ENCODE measurements at places on chromosomes 1 and 21.

DNA sequence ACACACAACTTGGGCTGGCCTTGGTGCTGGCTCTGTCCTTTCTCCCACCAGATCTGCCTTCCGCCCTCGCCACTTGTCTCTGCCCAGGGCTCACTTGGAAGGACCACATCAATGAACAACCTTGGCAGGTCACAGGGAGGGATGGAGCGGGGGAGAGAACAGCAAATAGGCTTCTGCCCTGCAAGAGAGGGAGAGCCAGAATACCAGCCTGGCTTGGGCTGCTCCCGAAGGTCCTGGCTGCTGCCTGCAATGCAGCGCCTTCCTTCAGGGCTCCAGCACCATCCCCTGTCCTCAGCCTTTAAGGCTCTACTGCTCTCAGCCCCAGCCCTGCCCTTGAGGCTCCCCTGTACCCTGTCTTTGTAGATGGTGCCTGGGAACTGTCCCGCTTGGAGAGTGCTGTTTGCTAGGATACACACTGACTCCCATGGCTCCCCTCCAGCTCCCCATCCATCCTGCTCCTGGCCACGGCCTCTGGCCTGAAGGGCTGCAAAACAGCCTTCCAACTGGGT lies 43.8 kb downstream of the HIVEP3 start:
- DNase-seq, result no peak

- no peak for DNase-seq
Measured at GRCh38 chr1:205665201-205666045, 14.9 kb downstream of the SLC45A3 start.

GRCh38 chr1:26721669-26722355 lies 26.0 kb downstream of the ARID1A start:
- no peak for DNase-seq

GRCh38 chr1:15417059-15417934 lies 7.6 kb downstream of the EFHD2 start:
- no peak for DNase-seq

- no peak for DNase-seq
Measured at GRCh38 chr1:112729909-112730308, 14.8 kb upstream of the PPM1J start.

DNA sequence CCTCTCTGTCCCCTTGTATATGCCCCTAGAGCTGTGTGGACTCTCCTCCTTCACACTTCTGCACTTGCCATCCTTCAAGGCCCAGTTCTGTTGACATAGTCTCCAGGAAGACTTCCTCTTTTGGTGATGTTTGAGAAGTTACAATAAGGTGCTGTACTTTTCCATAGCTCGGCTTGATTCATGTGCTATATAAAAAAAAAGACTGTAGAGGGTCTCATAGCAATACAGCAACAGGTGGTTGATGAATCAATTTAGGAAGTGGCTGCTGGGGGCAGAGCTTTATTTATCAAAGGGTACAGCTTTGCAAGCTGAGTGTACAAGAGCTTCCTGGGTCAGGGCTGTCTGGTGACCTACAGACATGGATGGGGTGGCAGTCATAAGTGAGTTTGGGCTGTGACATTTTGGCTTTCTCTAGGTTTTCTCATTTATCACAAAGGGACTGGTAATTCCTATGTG lies 102.7 kb downstream of the RUNX1 start:
- DNase-seq, result no peak

GRCh38 chr1:59271561-59272260 lies 25.2 kb upstream of the FGGY start:
- DNase-seq, result no peak

DNA sequence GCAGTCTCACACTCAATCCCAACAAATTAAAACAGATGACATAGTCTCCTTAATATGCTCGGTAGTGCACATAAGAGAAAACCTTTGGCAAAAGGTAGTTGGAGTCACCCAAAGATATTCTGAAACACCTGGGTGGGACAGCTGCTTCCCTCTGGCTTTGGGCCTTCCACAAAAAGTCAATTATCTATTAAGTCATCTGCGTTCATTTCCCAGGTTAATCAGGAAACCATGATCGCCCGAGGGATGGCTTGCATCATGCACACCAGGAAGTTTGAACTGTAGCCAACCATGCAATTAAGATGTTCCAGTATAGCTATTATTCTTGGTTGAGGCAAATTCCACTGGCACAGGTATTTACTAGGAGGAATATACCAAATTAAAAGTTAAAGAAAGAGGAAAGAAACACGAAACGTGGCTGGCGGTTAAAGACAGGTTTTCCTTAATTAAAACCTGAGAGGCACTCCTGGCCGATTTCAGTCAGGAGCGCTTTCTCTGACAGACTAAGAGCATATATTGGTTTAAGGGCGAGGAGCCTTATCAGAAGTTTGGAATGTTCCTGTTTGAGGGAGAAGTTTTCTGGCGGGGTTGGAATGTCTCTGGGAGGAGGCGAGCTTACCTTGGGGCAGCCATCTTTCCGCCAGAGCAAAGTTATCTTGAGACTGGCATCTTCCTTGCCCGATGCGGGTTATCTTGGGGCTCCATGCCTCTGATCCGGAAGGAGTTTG lies 19.9 kb downstream of the CLDN17 start:
- no peak for DNase-seq

- DNase-seq, result no peak
Measured at GRCh38 chr1:55309786-55310504, 94.8 kb upstream of the USP24 start.

DNA sequence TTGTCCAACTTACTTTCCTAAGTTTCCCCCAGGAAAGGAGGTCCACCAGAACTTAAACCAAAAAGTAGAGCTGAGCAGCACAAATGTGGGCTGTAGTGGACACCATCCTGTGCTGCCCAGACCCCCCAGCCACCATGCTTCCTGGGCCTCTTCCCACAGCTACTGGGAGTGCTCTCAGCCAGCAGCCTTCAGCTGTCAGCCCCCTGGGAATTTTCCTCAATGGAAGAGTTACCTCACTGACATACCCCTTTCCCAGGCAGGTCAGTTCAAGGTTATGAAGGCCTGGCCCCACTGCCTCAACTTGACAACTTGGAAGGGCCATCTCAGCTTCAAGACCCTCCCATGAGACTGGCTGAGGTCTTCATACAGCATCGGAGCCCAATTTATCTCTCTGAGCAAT lies 47.7 kb downstream of the CDCP2 start:
- DNase-seq, result no peak

GRCh38 chr1:186326009-186326408 lies 49.0 kb downstream of the TPR start:
- DNase-seq, result no peak

DNA sequence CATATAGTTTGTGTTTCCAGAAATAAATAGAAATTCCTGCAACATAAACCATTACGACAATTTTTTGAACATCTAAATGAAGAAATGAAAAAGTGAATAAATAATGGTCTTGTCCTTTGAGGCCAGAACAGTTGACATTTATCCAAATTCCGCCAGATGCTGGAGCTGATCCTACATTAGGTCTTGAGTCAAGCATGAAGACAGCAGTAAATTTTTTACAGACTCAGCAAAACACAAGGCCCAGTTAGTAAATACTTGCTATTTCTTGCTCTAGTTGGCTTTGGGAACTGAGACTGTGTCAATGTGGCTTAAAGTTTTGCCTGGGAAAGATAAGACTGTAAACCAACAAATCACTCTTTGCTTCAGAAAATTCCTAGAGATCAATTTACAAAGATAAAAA lies 540.1 kb upstream of the RGS18 start:
- DNase-seq, result no peak

GRCh38 chr21:33023574-33024200 lies 2.0 kb upstream of the OLIG2 start:
- DNase-seq, result no peak

DNA sequence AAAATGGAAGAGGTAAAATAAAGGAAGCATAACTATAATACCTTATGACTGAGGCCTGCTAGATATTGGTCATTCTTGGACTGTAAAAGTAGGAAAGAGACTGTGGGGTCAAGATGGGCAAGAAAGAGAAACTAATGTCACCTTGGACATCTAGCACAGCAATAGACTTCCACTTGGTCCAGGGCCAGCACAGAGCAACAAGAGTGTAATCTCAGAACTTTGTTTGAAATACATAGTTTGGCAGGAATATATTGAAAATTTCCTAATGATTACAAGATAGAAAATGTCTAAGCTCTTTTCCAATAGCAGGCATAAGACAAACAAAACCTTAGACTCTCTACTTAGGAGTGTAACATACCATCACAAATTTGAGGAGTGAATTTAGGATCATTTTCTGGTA lies 4.6 kb downstream of the LRRC8C start:
- DNase-seq, result no peak

DNA sequence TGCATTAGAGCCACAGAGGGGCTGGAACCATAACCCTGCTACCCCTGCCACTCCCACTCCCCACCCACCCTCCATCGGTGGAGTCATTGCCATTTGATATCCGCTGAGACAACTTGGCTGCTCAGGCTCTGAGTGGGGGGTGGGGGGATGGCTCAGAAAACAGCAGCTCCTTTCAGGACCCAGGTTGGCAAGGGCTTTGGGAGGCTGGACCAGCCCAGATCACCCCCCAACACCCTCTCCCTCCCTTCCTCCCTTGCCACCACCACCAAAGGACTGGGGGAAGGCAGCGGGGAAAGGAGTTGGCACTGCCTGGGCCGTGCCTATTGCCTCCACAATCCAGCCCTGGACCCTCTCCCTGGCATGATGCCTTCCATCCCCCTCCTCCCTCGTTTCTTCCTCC lies 1.7 kb downstream of the KCNJ10 start:
- DNase-seq, result no peak

- DNase-seq, result no peak
Measured at GRCh38 chr21:42039911-42040351, 29.8 kb upstream of the ZBTB21 start.
